Stimulated activated naive B cell treated with anti-CD40 and anti-IgM and Interleukin-4, amounts not matched to agents 10 μg/mL and 1 μg/mL and 100 μg/mL, for 72 hours (primary cell): ENCODE measurements at places on chromosomes 16 and 17.

DNA sequence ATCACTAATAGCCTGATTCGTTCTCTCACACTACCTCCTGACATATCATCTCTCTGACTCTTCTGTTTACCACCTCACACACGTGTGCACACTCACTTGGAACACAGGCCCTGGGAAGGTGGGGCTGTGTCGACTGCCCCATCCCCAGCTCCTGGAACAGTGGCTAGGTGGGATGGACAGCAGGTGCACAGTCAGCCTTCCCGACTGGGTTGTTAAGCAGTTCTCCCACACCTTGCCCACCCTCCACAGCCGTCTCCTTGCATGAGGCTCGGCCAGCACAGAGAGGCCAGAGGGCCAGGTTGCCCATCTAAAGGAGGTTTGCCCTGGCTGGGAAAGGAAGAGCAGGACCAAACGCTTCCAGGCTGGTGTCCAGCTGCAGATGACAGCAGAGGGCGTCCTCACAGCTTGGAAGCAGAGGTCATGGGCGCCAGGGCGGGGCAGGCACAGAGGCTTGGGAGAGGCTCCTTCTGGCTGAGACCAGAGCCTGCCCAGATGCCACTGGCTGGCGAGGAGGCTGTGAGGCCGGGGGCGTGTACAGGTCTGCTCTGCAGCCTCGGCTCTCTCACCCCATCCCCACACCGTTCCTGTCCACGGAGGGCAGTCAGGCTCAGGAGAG, 92.8 kb downstream of the AMFR start:
- no peak for DNase-seq

DNA sequence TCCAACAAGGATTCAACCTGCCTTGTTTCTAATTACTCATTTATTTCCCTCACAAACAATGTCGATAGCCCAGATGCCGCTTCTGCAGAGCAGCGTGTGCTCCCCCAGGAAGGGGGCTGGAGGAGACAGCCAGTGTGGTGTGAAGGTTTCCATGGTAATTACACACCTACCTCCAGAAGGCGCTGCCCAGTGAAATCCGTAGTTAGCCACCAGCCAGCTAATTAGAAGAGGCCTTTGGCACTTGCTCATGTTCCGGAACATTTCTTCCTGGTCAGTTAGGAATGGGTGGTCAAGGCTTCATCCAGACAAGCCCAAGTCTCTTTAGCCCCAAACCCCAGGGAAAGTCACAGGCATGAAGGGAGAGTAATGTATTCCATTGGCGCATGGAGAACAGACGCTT, 342.5 kb upstream of the C16orf82 start:
- no peak for DNase-seq

- no peak for DNase-seq
Measured at GRCh38 chr16:13231365-13231764, 330.0 kb downstream of the SHISA9 start.

DNA sequence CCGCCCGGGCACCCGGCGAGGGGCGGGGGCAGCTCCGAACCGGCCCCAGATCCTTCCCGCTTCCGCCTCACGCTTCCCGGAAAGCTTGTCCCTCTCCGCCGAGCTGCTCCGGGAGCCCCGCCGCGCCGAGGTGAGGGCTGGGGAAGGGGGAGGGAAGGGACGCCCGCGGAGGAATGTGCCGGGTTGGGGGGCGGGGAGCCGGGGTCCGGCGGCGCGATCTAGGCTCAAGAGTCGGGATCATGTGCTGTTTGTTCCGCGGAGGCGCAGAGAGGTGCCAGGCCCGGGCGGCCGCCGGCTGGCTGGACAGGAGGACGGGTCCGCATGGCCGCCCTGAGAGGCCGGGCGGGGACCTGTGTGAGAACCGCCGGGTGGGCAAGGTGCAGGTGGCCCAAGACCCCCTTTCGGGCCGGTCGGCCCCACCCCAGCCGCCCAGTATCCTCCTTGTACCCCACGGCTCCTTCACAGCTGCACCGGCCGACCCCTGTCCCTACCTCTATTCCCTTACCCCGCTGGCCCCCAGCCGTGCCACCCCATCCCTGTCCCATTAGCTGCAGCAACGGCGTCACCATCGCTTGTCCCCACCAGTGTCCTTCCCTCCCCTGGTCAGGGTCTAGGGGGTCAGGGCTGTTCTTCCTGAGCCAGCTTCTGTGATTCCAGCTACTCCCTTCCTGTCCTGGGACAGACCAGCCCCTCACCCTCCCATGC, 429 bp downstream of the KIF1C start:
- DNase-seq = no peak

GRCh38 chr16:25064937-25065336, 46.6 kb upstream of the LCMT1 start:
- DNase-seq = no peak

- DNase-seq = no peak
Measured at GRCh38 chr16:57434003-57434402, 13.2 kb downstream of the CIAPIN1 start.

DNA sequence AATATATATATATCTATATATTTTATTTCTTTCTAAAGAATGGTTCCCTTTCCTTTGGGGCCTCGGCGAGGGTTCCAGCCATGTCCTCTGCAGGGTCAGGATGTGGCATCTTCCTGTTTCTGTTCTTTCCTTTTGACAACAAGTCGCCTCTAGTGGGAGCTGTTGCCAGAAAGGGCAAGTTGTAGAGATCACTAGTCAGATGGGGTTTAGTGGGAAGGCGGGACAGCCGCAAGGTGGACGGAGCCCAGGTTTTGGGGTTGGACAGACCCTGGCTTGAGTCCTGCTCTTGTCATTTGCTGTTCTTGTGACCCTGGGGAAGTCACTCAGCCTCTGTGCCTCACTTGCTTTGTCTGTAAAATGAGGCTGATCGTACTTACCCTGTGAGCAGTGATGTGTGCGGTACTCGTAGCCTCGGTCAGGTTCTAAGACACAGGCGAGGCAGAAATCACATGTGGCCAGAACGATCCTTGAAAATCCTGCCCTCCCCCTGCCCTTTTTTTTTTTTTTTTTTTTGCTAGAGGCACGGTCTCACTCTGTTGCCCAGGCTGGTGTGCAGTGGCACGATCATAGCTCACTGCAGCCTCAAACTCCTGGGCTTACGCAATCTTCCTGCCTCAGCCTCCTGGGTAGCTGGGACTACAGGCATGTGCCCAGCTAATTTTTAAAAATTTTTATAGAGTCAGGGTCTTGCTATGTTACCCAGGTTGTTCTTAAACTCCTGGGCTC, 80.1 kb downstream of the ABCC6 start:
- no peak for DNase-seq

- no peak for DNase-seq
Measured at GRCh38 chr17:8465759-8466158, 30.1 kb downstream of the NDEL1 start.

DNA sequence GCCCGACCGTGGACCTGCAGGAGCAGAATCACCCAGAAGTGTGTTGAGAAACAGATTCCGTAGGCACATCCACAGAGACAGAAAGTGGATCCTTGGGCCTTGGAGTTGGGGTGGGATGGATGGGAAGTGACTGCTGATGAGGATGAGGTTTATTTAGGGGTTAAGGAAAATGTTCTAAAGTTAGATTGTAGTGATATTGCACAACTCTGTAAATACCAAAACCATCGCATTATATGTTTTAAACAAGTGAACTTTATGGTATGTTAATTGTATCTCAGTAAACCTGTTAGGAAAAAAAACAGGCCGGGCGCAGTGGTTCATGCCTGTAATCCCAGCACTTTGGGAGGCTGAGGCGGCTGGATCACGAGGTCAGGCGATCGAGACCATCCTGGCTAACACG, 3.6 kb downstream of the ENDOV start:
- no peak for DNase-seq

- no peak for DNase-seq
Measured at GRCh38 chr17:4534928-4535666, 20.1 kb downstream of the MYBBP1A start.
